ENCODE measurements at places on chromosomes 7 and 10. TPM values are rescaled to one million over a fixed set of nuclear protein-coding genes. Genes with fewer than 3 reads are reported as not detected.
A peak's percentile ranks its signal among the peaks of the same experiment; 100 is the strongest.

GRCh38 chr10:6716516-6716915 lies 136.4 kb upstream of the PRKCQ start:
- DNase-seq: peak; percentile 24

GRCh38 chr7:17466216-17466615 lies 167.8 kb downstream of the AHR start:
- DNase-seq: peak; percentile 3

DNA sequence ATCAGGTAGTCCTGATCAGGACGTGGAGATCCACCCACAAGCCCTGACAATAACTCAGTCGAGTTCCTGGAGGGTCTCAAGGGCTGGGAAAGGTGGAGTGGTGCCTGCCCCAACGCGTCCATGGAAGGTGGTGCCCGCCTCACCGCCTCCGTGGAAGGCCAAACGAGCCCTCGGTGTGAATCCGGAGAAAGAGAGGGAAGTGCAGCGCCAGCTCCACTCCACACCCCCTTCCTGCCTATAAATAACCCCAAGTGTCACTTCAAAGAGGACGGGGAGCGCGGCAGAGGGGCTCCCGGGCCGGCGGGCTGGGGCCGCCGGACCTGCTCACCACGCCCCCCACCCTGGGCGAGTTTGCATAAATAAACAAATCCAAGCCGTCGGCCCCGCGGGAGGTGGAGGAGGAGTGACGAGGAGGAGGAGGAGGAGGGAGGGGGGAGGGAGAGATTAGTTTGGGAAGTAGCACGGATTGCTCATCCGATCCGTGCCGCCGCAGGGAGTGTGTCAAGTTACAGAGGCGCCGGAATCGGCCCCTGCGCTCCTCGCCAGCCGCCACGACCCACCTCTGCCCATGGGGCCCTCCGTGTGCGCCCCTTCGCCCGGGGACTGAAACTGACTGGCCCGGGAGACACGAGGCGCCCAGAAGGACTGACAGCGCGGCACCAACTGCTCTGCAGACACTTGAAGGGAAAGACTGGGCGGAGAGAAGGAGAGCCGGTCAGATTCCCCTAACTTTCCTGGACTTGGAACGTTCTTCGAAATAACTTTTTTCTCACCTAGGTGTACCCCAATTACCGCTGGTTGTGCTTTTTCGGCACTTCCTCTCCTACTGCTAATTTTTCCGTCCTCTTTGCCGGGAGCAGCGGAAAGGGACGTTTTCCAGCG lies at the start of gene COL13A1:
Gene COL13A1 (plus strand): TSS at position 473 of the 882 bp plus-strand sequence. CDS start 518 bp downstream, outside the sequence.
- peak; percentile 84 for DNase-seq

Gene IKZF5
- 3.6 TPM for total RNA-seq

All from M059J (cell line).